ENCODE measurements at places on chromosomes 6 and 20. TPM values are rescaled to one million over a fixed set of nuclear protein-coding genes. Genes with fewer than 3 reads are reported as not detected.

- peak; percentile 83 for DNase-seq
Observed at GRCh38 chr6:41488433-41489119, 57.6 kb upstream of the FOXP4 start.

GRCh38 chr6:16697437-16698161 is 63.7 kb downstream of the ATXN1 start:
- no peak for DNase-seq

DNA sequence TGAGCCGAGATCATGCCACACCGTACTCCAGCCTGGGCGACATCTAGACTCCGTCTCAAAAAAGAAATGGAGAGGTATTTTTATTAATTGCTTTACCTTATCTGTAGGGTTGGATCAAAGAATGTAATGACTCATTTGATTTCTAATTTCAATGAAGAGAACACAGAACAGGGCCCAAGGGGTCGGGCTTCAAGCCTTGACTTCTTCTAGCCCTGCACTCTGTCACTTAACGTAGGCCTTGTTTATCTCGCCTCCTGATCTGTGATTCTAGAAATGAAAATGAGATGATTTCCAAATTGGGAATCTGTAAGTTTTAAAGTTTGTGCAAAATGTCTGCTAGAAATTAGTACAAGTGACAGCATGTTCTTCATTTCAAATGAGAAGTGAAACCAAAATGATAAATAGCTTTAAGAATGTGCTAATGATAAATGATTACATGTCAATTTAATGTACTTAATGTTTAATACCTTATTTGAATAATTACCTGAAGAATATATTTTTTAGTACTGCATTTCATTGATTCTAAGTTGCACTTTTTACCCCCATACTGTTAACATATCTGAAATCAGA is 180.5 kb downstream of the SLC16A10 start:
- no peak for DNase-seq

GRCh38 chr6:30981942-30982772 is 1.4 kb upstream of the MUC21 start:
- DNase-seq: peak; percentile 90

DNA sequence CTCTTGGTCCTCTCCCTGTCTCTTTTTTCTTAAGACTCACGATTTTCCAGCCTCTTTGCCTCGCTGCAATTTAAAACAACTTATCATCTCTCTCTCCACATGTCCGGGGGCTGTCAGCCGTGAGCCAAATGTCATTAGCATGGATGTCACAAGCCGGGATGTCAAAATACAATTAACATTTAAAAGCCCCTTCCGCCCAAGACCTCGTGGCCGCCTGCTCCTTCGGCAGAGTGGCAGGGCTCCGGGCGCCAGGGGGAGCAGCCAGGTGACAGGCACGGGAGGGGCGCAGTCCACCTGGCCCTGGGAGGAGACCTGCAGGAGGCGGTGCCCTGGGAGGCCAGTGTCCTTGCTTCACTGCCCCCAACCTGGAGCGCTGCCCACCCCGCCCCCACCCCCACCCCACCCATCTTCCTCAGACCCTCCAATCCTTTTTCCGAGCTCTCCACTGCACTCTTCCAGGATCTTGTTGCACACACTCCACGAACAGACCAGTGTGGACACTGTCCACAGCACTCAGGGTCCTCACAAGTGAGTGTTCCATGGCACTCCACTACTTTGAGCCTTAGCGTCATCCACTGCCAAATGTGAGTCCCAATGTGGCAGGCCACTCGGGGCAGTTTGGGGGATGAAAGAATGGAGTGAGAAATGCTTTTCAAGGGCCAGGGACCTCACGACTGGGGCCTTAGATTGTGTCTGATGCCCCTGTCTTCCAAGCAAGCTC is 5.6 kb upstream of the GRM4 start:
- DNase-seq: no peak

GRCh38 chr6:95519228-95520037 is 57.9 kb upstream of the MANEA start:
- peak; percentile 54 for DNase-seq

The ULBP2 gene
- 75.7 TPM for total RNA-seq

The PGBD1 gene
- total RNA-seq: 10.5 TPM

The ARFGAP1 gene
- total RNA-seq: 35.3 TPM

The TFAP2D gene
- not detected for total RNA-seq

The ACSS2 gene
- 34.2 TPM for total RNA-seq

The BNIP5 gene
- total RNA-seq: not detected

Measured in M059J (cell line).